CD4-positive, alpha-beta T cell treated with Interleukin-10 for 1 hour (primary cell): ENCODE measurements at places on chromosomes 5 and 9.
A peak's percentile ranks its signal among the peaks of the same experiment; 100 is the strongest.

DNA sequence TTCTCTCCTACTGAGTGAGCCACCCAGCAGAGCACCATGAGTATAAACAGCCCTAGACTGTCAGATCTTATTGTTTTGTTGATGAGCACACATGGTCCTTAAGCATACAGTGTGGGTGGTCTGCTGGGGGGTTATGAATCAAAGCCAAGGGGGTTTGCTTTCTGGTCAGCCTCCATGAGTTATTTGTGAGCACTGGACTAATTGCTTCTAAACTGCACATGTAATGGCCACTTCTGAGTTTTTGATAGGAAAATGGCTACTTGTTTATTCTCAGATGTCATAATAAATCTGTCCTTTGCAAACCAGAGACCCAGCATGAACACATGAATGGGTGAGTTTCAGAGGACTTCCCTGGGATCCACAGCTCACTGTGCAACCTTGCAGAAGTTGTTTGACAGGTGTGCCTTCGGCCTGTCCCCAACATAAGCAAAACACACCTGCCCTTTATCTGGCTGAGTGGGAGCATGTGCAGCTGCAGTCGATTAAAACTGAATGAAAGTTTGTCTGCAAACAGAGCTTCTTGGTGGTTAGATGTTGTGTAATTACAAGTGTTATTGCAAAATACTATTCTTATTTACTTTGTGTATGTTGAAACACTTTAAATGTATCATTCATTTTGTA is 35.9 kb downstream of the MAMDC2 start:
- no peak for DNase-seq

DNA sequence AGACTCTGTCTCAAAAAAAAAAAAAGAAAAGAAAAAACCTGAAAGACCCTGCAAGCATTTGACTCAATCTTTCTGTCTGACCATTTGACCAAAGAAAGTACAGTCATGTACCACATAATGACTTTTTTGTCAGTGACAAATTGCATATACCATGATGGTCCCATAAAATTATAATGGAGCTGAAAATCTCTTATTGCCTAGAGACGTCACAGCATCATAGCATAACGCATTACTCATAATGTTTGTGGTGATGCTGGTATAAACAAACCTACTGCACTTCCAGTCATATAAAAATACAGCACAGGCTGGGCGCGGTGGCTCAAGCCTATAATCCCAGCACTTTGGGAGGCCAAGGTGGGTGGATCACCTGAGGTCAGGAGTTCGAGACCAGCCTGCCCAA is 10.5 kb downstream of the ECM2 start:
- no peak for DNase-seq

- no peak for DNase-seq
Observed at GRCh38 chr5:139768807-139769465, 26.7 kb upstream of the PSD2 start.

DNA sequence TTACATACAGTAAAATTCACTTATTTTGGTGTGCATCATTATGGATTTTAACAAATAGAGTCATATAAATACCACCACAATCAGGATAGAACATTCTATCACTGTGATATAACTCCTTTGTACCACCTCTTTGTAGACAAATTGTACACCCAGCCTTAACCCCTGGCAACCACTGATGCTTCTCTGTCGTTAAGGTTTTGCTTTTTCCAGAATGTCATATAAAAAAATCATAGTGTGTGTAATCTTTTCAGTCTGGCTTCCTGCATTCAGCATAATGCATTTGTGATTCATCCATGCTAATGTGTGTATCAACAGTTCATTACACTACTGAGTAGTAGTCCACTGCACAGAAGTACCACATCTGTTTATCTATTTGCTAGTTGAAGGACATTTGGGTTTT is 81.2 kb downstream of the ARSB start:
- no peak for DNase-seq

- DNase-seq = peak; percentile 53
Observed at GRCh38 chr5:100840370-100840769, 62.7 kb downstream of the ST8SIA4 start.

DNA sequence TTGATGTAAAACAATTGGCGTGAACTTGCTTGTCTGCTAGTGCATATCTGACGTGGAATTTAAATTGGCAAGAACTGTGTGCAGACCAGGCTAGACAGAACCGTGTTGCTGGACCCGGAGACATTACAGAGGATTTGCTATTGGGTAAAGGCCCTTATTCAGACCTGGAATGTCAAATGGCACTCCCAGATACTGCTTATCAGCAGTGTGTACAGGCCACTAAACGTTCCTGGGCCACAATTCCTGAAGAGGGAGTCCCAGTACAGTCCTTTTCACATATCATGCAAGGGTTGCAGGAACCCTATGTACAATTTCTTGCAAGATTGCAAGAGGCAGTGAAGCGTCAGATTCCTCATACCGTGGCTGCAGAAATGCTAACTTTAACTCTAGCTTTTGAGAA is 13.5 kb upstream of the MCCC2 start:
- DNase-seq = no peak

GRCh38 chr9:136485049-136486045 is 2.5 kb upstream of the SEC16A start:
- peak; percentile 85 for DNase-seq

GRCh38 chr5:171306166-171306565 is 2.9 kb upstream of the TLX3 start:
- DNase-seq = no peak

- no peak for DNase-seq
Observed at GRCh38 chr5:73280821-73281746, 108.1 kb downstream of the TMEM174 start.

GRCh38 chr9:101381833-101382342 is 2.9 kb downstream of the BAAT start:
- DNase-seq = no peak

DNA sequence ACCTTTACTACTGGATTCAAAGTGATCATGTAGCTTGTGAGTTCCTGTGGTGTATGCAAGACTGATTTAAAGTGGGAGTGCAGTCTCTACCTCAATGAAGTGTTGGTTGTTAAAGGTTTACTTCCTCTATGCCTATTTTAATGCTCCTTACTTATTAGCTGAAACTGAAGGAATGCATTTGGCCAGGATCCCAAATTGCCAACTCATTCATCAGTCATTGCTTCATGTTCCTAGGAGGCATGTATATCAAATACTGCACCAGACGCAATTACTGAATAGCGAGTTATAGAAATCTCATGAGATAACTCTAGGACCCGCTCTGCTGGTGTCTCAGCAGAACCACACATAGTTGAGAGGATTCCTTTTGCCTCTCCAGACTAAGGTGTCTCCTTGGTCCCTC is 143.0 kb upstream of the RPS23 start:
- no peak for DNase-seq

DNA sequence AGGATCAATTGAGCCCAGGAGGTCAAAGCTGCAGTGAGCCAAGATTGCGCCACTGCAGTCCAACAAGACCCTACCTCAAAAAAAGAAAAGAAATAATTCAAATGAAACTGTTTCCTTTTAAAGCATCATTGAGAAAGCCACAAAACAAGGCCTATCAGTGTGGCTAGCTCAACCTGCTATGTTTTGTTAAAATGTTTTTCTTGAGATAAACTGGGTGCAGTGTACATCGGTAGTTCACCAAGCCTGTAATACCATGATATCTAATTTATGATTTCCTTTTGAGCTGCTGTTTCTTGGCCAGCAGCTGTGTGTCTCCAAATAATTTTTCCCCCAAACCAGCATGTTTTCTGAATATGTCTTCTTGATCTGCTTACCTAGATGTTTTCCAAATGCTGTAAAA is 97.3 kb upstream of the GOLGA1 start:
- no peak for DNase-seq

DNA sequence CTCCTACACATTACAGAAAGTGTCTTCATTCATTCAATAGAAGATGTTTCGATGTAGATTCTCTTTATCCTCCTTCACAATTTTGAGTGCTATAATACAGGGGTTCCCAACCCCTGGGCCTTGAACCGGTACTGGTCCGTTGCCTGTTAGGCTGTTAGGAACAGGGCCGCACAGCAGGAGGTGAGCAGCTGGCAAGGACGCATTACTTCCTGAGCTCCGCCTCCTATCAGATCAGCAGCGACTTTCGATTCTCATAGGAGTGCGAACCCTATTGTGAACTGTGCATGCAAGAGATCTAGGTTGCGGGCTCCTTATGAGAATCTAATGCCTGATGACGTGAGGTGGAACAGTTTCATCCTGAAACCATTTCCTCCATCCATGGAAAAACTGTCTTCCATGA is 153.0 kb upstream of the SMC2 start:
- DNase-seq = no peak

DNA sequence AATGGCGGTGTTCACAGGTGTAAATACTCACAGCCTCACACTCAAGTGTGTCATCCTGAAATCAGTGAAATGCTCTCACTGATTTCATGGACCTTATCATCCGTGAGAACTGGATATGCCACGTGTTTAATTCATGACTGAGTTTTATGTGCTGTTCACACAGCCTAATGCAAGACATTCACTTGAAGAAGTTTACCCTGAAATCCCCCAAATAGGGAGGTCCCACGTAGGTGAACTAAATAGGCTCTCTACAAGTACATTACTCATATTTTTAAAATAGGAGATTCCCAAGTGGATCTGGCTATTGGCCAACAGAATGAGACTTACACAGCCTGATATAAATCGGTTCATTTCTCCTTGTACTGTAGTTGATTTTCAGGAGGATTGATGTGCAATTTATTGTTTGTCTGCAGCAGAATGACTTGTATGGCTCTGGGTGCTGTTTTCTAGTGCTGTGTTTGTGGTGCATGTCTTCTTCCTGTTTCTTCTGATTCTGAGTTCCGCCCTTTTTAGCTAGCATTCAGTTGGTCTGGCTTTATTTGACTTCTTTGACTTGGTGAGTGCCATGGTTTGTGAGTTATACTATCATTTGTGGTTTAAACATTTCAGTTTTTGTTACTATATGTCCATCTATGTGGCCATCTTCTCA is 25.1 kb downstream of the TRIO start:
- no peak for DNase-seq

GRCh38 chr5:98096155-98096554 is 677.3 kb upstream of the RGMB start:
- DNase-seq = no peak

DNA sequence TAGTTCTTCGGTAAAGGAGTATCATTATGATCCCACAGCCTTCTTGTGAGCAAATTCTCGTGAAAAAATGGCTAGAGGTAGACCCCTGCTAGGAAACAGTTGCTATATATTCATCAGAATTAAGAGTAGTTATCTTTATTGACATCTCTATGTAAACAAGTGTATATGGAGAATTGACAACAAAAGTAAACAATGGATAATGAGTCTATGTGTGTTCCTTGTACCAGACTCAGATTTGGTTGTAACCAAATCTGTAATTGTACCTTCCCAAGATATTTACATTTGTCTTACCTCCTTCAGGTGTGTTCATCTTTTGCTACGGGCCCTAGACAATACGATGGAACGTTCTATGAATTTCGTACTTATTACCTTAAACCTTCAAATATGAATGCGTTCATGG is 2.1 kb downstream of the NIPSNAP3B start:
- no peak for DNase-seq

GRCh38 chr5:1728846-1729245 is 70.8 kb downstream of the MRPL36 start:
- no peak for DNase-seq

DNA sequence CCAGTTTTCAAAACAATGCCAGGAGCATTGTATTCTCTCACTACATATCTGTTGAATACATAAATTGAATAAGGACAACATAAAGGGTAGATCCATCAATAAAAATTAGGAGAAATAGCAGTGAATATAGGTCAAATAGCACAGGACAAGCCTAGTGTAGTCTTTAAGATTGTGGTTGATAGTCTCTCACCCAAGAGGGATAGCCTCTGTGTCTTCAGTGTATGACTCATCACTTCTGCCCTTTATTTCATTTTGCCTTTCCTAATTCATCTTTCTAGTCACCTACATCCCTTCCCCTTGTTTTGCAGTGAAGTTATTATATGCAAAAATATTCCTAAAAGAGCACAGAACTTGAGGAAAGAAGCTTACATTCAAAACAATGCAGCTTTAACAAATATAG is 335.0 kb upstream of the TUSC1 start:
- DNase-seq = no peak

GRCh38 chr9:104993291-104993963 is 65.5 kb upstream of the ABCA1 start:
- DNase-seq = peak; percentile 20

- DNase-seq = peak; percentile 82
Observed at GRCh38 chr9:134407121-134407779, 81.0 kb downstream of the RXRA start.

DNA sequence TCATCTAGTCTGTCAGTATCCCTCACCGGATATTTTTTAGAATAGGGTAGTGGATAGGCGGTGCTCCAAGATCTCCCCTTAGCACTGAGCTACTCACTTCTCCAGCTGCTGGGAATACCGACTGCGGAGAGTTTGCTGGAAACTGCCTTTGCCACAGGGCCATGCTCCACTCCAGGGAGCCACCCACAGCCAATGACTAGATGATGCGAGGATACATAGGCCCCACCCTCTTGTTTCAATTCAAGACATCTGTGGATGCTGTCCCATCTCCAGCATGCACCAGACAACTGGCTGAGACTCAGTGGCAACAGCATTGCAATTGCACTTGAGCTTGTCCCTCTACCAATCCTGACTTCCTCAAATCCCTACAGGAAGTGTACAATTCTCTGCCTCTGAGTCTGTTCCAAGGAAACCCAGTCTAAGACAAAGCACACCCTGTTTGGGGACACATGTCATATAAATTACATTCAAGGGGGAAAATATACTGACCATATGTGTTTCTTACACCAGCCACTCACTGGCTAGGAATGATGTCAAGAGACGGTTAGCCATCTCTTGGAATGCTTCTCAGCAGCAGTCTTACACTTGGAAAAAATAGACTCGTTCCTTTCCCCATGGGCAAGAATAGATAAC is 312.6 kb upstream of the KIF2A start:
- no peak for DNase-seq

- DNase-seq = peak; percentile 3
Observed at GRCh38 chr9:123927625-123928532, 2.0 kb downstream of the DENND1A start.

DNA sequence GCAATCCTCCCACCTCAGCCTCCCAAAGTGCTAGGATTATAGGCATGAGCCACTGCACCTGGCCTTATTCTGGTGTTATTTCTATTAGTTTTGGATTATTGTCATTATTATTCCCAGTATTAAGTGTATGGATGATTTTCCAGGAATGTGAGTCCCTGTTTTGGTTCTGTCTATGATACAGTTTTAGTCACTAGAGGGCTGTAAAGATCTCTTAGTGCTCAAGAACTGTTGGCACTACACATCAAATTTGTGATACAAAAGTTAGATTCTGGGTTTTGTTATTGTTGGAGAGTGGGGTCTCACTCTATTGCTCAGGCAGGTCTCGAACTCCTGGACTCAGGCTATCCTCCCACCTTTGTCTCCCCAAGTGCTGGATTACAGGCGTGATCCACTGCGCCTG is 12.1 kb downstream of the CCL28 start:
- DNase-seq = no peak

DNA sequence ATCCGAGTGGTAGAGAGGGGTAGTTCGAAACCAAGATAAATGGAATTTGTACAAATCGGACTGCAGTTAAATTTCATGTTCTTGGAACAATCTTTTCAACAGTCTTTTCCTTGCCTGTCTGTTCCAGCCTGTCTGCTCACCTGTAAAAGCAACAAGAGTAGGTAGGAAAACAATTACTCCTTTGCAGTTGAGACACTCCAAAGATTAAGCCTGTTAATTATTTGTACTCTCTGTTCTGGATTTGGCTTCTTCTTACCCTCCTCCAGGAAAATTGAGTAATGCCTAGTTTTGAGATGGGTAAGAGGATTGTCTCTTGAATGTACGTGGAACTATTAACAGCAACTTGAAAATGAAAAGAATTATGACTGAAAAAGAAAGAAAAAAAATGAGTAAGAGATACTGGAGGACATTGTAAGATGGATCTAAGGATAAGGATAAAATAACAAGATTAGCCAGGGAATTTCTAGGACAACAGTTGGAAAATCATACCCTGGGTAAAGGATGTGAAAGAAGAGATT is 24.3 kb downstream of the SPAAR start:
- no peak for DNase-seq
